Choroid plexus epithelial cell (primary cell): ENCODE measurements at places on chromosomes 12 and 14.

- peak; percentile 58 for DNase-seq
Observed at GRCh38 chr12:94271351-94271750, 123.0 kb downstream of the PLXNC1 start.

DNA sequence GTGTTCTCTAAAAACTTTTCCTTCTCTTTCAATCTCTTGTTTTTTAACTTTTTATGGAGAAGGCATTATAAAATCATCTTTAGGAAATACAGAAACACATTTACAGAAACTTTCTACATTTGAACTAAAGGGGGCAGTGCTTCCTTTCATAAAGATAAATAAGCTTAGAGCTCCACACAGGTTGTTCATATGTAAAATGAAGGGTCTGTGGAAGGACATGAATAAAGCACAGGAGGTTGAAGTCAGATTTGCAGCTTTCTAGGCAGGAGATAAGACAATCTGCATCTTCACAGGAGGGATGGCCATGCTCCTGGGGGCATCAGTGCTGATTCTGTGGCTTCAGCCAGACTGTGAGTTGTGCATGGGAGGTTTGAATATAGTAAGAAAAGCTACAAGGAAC, 426.0 kb downstream of the DAD1 start:
- peak; percentile 58 for DNase-seq

DNA sequence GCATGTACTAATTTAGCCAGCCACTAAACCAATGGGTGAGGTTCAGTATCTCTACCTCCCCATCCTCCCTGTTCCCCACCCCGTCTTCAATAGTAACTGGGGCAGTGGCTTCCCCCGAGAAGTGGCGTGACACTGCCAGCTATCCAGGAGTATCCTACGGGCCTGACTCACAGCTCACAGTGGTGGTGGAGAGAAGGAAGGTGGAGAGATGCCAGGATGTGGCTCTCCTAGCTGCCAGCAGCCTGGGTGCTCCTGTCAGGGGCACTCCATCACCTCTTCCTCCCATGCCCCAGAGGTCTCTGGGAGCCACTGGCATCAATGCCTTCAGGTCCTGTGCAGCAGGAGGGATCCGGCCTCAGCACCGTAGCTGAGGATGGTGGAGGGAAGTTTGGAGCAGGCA, 49.0 kb downstream of the TSPAN11 start:
- DNase-seq, result no peak

- DNase-seq, result peak; percentile 73
Observed at GRCh38 chr12:51028126-51028812, 2.1 kb upstream of the SLC11A2 start.

DNA sequence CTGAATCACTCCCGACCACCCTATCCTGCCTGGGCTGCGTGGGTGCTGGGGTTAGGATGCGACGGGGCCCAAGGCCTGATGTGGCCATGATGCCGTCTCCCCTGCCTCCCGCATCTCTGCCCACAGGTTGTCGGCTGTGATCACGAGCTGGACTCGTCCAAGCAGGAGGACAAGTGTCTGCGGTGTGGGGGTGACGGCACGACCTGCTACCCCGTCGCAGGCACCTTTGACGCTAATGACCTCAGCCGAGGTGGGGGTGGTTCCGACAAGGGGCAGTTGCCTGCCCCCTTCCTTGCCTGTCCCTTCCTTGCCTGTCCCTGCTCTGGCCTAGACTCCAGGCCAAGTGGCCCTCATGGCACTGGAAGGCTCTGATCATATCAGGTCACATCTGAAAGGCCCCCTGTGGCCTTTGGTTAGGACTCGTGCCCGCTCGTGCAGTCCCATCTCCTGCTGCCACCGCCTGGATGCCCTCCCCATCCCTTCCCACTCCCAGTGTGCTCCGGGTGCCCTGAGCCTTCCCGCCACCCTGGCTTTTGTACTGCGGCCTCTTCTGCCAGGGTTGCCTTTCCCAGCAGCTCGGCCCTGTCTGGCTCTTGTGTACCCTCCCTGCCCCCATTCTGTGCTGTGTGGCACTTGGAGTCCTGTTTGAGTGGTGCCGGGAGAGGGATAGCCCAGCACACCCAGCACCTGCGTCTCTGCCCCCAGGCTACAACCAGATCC, 13.6 kb downstream of the PAPLN start:
- no peak for DNase-seq
